Esophagus squamous epithelium (tissue), 5 donors: ENCODE measurements at places on chromosomes 7 and 10.

DNA sequence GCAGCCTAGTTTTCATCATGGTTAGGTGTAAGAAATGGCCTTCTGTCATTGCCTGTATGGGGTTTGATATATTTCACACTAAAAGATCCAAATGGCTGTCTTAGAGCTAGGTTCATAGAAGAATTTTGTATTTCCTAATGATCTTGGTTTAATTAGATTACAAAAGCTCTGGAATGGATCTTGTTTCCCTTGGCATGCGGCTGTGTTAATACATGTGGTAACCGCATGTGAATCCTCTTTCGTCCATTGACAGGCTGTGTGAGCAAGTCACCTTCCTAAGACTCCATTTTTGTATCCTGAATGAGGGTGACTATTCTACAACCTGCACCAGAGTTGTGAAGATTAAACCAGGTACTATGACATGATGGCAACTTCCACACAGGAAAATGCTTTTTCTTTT, 12.4 kb upstream of the FZD1 start:
- no peak for DNase-seq

DNA sequence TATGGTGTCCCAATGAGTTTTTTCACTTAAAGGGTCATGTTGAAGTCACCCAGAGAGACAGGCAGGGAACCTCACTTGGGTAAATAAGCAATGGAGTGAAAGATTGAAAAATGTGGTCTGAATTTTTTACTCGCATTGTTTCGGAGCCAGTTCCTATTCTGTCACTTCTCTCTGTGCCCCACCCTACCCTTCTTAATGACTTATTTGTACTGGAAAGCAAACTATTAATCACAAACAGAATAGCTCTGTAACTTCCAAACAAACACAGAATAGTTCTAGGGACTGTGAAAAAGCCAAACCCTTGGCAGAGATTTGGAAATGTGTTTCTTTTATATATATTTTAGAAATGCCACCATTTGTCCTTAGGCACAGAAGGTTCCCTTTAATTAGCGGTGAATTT, 76.0 kb downstream of the LRMDA start:
- DNase-seq = no peak

DNA sequence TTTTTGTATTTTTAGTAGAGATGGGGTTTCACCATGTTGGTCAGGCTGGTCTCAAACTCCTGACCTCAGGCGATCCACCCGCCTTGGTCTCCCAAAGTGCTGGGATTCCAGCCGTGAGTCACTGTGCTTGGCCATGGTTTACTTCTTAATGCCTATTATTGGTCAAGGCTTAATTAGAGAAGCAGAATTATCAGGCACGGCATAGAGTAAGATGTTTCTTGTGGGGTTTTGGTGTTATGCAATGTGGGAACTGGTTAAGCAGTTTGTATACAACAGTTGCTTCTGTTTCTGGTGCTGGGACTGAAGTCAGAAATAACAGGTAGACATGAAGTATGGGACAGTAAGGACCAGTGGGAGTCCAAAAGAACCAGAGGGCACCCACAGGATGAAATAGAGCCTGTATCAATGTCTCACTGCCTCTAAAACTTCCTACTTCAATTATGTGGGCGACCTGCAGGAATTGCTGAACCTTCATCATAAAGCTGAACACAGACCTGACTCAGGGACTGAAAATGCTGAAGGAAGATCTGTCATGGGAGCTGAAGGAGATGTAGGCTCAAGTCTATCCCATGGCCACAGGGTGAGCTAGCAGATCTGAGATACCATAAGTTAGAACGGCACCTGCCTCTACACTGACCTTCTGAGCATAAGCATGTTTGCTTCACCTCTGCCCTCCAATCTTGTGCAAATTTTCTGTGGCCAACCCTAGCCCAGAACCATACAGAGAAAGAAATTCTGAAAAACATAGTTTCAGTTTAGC, 38.3 kb upstream of the VCL start:
- DNase-seq = no peak

DNA sequence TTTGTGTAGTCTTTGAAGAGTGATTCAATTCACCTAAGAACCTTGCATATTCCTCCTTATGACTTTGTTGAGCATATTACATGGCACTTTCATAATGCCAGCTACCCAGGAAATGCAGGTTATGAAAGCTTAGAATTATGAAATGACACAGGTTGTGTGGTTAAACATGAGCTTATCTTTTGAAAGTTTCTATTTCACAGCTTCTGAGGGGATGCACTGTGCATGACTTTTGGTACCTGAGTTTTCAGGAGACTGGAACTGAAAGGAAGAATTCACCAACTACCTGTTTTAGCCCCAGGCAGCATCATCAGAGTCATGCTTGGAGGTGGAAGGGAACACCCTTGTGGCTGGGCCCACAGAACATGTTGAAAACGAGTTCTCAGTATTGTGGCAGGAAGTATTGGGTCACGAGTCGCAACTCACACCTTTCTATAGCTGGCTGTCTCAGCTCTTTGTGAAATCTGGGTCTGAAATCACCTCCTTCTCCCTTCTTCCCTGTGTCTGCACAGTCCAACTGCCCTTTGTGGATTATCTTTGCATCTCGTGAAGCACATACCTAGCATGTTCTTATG, 228.2 kb downstream of the PTEN start:
- peak; percentile 8 for DNase-seq

DNA sequence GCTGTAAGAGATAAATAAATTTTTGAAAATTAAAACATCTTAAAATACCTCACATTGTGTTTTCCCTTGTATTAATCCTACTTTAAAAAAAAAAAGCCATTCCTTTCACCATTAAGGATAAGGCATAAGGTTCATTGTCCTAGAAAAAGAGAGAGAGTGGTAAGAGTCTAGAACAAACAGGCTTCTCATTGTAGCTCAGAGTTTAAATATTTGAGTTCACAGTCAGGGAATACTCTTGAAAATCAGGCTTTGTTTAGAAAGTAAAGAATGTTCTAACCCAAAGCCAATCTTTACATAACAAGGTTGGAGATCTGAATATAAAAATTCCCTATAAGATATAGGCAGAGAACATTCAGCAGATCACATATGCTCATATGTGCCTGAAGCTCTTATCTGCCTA, 40.2 kb upstream of the TES start:
- DNase-seq = no peak

DNA sequence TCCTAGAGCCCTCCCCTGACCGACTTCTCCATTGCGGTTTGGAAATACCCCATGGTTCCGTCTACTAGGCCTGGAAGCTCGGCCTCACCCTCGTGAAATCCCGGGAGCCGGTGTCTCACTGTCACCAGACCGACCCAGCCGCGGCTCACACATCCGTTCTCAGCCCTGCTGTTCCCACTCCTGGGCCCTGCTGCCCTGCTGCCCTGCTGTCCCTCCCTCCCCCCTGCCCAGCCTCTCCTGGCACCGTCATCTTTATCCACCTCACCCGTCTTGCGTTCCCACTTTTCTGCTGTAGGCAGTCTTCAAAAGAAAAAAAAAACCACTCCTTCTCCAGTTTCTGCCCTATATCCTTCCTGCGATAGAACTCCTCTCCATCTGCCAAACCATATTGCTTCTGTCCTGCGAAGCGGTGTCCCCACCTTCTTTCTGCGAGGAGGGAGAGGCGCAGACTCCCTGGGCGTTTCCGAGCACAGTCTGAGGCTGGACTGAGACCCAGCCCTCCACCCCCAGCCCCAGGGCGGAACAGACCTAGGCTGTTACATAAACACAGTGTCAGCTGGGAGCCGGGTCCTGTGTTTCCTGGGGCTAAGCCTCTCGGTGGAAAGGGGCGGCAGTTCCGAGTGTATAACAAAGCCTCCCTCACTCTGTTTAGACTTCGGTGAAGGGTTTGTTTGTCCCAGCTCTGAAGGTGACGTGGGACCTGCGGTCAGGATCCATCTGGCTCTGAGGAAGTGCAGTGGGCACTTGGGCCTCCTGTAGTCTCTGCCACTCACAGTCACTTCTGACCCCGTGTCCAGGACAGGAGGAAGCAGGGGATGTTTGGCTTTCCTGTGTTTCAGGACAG, 2.8 kb downstream of the AGAP3 start:
- DNase-seq = peak; percentile 17

GRCh38 chr10:122992031-122992585, 11.9 kb downstream of the PSTK start:
- DNase-seq = no peak

GRCh38 chr7:123719197-123719721, 29.5 kb downstream of the WASL start:
- DNase-seq = no peak
